ENCODE measurements at places on chromosomes 16 and 17. TPM values are rescaled to one million over a fixed set of nuclear protein-coding genes. Genes with fewer than 3 reads are reported as not detected.

- H3K36me3 ChIP-seq, result no peaks in the 10 kb centered on the region
- H3K4me3 ChIP-seq, result no peak overlapping the region
- no peak for DNase-seq
- H3K4me1 ChIP-seq, result peaks cover 1% of the 10 kb centered on the region
- no peak overlapping the region for H3K27ac ChIP-seq
- no peaks in the 10 kb centered on the region for H3K27me3 ChIP-seq
Measured at GRCh38 chr16:12461201-12461600, 342.5 kb downstream of the CPPED1 start.

DNA sequence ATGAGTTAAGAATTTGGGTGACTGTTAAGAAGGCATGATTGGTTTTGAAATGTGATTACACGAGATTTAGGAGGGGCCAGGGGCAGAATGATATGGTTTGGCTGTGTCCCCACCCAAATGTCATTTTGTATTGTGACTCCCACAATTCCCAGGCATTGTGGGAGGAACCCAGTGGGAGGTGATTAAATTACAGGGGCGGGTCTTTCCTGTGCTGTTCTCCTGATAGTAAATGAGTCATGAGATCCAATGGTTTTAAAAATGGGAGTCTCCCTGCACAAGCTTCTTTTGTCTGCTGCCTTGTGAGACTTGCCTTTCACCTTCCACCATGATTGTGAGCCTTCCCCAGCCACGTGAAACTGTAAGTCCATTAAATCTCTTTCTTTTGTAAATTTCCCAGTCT is 34.6 kb downstream of the TMEM100 start:
- H3K4me1 ChIP-seq, result no peaks in the 10 kb centered on the region
- H3K27me3 ChIP-seq, result no peaks in the 10 kb centered on the region
- no peak overlapping the region for H3K4me3 ChIP-seq

DNA sequence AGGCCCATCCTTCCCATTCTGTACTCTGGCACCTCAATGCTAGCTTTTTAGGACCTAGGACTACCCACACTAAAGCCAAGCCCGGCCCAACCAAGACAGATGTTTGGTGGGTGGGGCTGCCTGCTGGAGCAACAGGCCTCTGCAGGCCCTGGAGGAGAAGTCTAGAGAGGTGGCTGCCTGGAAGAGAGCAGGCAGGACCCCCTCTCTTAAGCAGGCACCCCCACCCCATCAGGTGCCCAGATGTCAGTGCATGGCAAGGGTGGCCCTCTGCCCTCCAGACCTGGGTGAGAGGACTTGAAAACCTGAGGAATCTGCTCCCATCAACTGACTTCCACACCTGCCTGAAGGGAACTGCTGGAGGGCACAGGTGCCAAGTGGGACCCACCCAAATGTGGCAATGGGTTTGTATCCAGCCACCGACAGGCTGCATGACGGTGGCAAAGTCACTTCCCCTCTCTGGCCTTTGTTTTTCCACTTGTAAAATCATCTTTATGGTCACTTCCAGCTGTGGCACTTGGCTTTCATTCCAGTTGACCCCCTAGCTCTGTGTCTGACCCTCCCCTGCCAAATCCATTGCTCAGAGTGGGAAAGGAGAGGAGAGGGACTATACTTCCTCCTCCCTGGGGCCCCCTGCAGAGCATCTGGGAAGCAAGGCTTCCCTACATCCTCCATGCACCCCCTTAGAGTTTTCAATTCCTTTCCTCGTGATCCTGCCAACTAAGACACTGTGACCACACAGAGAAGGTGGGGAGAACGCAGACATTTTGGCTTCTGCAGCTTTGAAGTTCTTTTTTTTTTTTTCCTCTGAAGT is 1.7 kb upstream of the STAT5A start:
- no peak overlapping the region for H3K27ac ChIP-seq
- no peaks in the 10 kb centered on the region for H3K4me1 ChIP-seq
- H3K36me3 ChIP-seq, result no peaks in the 10 kb centered on the region
- DNase-seq, result peak; percentile 65
- H3K4me3 ChIP-seq, result no peak overlapping the region

- no peak overlapping the region for H3K27ac ChIP-seq
- no peaks in the 10 kb centered on the region for H3K27me3 ChIP-seq
- no peak overlapping the region for H3K4me3 ChIP-seq
- peaks cover 2% of the 10 kb centered on the region for H3K4me1 ChIP-seq
- H3K36me3 ChIP-seq, result no peaks in the 10 kb centered on the region
Measured at GRCh38 chr16:59848296-59848695, 1114.2 kb upstream of the GOT2 start.

ATP2A3 gene
- total RNA-seq, result 32.1 TPM

DNA sequence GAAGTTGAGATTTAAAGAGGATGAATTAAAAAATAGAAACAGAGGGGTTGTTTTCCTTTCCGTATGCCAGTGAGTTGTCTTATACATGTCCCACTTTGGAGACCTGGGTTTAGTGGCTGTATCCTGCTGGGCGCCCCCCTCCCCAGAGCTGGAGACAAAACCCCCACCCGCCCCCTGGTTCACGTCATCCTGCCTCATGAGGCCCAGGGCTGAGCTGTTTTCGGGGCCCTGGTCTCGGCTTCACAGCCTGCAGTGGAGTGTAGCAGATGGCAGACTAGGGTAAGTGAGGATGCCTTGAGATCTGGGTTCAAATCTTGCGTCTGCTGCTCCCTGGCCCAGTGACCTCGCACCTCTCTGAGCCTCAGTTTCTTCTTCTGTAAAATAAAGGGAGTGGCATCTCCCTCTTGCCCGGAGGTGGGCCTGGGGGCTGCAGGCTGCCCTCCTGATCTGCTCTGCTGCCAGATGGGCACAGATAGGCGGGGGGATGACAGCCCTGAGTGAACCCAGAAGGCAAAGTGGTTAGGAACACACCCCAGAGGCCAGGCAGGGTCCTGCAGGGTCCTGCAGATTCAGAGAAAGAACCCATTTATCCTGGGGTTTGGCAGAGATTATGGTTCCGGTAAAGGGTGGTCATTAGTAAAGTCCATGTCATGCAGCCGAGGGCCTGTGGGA is 45.1 kb downstream of the SOCS3 start:
- H3K27ac ChIP-seq, result no peak overlapping the region
- no peak overlapping the region for H3K4me3 ChIP-seq
- no peak for DNase-seq
- H3K27me3 ChIP-seq, result no peaks in the 10 kb centered on the region
- H3K36me3 ChIP-seq, result no peaks in the 10 kb centered on the region
- no peaks in the 10 kb centered on the region for H3K4me1 ChIP-seq

All from aorta (tissue), 5 donors.